Activated gamma-delta T cell treated with anti-CD3 and anti-CD28 coated beads, Interleukin-2, amount 50 U/mL, for 16 hours (primary cell): ENCODE measurements at places on chromosomes 6 and 20.

GRCh38 chr20:35404614-35405259 lies 7.0 kb downstream of the UQCC1 start:
- DNase-seq, result no peak

- DNase-seq, result no peak
Observed at GRCh38 chr6:85703406-85703805, 60.7 kb upstream of the SYNCRIP start.

GRCh38 chr6:41707565-41708200 lies 27.7 kb downstream of the TFEB start:
- no peak for DNase-seq

DNA sequence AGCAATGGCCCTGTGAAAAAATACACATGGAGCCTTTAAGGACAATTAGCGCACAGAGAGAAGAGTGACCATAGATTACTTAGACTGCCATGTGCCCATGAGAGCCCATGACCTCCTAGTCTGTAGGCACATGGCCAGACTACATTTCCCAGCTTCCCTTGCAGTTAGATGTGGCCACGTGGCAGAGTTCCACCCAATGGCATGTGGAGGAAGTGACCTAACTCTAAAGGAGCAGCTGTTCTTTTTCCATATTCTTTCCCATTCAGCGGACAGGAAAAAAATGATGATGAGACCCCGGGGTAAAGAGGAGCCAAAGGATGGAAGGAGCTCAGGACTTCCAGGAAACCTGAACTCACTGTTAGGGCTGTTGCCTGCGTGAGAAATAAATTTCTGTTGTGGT lies 116.6 kb downstream of the CBLN4 start:
- no peak for DNase-seq

DNA sequence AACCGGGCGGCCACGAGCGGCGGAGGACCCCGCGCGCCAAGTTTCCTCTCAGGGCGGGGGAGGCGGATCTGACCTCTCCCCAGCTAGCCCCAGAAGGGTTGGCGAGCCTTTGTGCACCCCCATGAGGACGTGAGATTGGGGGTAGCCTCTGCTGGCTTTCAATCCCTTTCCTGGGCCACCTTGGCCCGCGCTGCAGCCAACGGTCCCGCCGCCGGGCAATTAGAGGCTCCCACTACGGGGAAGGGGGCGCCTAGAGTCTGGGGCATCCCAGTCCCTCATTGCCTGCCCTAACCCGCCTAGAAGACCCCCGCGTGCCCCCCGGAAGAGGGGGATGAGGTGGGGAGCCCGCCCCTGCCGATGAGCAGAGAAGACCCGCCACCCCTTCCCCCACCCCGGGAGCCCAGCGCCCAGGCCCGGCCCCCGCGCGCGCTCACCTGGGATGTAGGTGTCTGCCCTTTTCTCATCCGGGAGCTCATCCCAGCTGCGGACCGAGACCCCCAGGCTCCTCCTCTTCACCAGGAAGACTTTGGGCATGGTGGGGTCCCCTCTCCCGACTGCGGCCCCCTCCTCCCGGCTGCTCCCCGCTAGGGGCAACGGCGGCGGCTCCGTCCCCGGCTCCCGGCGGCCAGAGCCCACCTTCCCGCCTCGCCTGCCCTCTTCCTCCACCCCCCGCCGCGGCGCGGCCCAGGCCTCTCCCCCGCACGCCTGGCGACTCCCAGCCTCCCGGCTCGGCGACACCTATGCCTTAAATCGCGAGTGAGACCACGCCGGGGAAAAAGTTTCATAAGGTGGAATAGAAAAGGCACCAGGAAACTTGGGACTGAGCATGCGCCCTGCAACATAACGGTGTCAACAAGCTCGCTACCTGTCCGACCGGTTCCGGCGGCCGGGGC lies at the start of gene OVOL2:
OVOL2 (minus strand) TSS at position 816 of the 893 bp plus-strand sequence; CDS start at position 534, 282 bp downstream.
- no peak for DNase-seq

- no peak for DNase-seq
Observed at GRCh38 chr6:112911959-112912358, 564.8 kb downstream of the RFPL4B start.

GRCh38 chr6:20906945-20907344 lies 372.7 kb downstream of the CDKAL1 start:
- DNase-seq, result no peak

DNA sequence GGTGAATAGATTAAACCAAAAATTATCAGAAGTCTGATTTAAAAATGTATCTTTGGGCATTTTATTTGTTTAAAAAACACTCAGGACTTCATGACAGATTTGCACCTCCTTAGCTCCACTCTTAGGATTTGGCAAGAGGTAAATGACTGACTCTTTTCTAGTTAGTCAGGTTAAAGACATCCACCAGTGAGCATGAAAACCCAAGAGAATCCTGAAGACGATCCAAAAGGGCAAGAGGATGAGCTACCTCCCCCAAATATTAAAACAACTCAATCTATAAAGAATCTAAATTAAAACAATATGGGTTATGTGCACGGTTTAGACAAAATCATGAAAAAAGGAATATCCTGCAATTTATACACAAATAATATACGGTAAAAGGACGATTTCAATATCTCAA lies 89.4 kb upstream of the OPRM1 start:
- no peak for DNase-seq

- DNase-seq, result no peak
Observed at GRCh38 chr20:19555726-19556125, 202.3 kb upstream of the RIN2 start.
